ENCODE measurements at places on chromosomes 6 and 20. TPM values are rescaled to one million over a fixed set of nuclear protein-coding genes. Genes with fewer than 3 reads are reported as not detected.

GRCh38 chr6:91895599-91896285, 1308.9 kb upstream of the MAP3K7 start:
- no peak for DNase-seq

- DNase-seq, result no peak
These were observed 2.4 kb downstream of the MARCKS start for GRCh38 chr6:113859349-113860180.

DNA sequence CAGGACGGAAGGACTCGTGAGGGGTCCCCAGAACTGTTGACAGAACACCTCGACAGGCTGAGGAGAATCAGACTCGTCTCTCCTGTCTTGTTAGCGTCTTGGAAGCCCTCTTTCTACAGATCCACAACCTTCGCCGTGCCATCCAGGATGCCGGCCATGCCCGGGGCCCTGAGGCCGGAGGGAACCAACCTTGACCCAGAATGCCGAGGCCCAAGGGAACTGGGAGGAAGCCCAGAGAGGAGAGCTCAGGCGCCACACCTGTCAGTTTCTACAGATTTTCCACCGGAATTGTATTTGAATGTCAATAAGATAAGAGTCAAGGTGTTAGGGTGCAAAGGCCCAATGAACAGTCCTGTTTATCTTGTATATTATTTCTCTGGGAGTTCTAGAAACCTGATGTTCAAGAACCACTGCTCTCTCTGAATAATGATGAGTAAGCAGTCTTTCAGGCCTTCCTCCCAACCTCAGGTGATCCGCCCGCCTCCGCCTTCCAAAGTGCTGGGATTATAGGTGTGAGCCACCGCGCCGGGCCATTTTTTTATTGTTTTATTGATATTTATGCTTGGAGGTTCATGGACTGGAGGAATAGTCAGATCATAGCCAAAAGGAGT, 799 bp upstream of the ME1 start:
- DNase-seq, result no peak

DNA sequence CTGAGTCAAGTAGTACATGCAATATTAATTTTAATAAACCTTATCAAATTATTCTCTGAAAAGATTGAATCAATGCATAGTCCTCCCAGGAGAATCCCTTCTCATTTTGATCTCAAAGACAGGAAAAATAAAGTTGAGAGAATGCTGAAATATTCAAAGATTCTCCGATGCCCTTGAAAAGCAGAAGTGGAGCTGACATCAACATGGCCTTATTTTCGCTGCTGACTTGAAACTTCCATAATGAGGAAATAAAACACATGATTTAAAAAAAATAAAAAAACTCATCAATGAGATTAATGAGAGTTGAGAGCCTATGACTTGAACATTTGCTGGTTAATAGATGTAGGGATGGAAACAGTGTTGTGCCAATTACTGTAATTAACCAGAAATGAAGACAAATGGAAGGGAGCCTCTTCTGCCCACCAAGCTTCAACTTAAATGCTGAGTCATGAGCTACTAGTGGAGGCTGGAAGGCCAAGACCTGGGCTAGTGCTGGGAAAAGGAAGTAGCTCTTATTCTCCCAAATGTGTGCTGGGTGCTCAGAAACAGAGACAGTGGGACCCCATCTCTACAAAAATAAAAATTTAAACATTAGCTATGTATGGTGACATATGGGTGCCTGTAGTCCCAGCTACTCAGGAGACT, 139.9 kb downstream of the BFSP1 start:
- no peak for DNase-seq

DNA sequence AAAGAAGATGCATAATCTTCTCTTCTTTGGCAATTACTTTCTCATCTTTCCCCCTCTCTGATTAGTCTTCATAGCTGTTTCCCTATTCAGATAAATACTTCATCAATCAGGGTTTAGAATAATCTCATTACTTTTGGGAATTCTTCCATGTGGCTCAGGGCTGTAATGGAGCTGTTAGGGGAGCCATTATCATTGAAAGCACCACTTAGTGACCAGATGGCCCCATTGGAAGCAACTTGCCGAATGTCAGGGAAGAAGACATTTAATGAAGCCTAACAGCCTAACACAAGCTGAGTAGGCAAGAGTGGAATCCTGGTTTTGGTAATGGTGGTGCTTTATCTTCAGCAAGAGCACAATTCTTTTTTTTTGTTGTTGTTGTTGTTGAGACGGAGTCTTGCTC, 45.0 kb downstream of the TIAM2 start:
- DNase-seq, result no peak

Gene TMEM170B
- total RNA-seq, result 2.1 TPM

Gene ULBP1
- total RNA-seq, result 8.2 TPM

DNA sequence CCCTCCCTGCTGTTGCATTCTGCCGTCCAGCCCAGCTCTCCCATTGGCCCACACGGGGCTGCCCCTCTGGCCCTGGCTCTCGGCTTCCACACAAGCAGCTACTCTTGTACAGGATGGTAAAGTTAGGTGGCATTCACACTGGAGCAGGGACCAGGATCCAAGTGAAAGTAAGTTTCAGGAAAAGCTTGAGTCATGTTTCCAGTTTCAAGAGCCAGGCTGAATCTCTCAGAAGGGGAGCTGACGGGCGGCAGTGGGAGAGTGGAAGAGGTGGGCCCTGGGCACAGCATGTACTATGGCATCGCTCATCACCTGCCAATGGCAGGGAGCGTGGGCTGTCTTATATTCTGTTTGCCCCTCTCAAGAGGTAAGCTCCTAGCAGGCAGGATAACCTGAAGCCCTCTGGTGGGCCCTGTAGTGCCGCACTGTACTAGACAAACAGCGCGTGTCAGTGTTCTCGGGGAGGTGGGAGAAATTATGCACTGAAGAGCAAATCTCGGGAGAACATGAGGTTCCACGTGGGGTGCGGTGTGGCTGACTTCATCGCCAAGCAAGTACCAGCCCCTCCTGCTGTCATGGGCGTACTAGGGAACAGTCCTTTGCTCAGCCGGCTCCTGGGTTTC, 241.5 kb downstream of the NRN1 start:
- DNase-seq, result no peak

DNA sequence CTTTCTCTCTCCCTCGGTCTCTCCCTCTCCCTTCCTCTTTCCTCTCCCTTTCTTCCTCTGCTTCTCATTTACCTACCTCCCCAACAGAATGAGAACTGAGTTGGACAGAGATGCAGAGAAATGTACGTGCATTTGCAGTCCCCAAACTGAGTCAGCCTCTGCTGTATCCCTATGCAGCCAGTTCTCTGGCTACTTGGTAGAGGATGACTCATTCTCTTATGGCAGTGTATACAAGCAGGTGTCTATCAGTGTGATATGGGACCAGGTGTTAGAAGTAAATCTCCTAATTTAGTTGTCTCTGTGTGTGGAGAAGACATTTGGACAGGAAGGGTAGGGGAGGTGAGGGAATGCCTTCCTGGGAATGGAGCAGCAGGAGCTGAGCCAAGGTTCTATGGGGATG, 470.8 kb downstream of the CD109 start:
- DNase-seq, result no peak

Gene SNHG17
- 37.2 TPM for total RNA-seq

Gene CDH26
- 3.6 TPM for total RNA-seq

DNA sequence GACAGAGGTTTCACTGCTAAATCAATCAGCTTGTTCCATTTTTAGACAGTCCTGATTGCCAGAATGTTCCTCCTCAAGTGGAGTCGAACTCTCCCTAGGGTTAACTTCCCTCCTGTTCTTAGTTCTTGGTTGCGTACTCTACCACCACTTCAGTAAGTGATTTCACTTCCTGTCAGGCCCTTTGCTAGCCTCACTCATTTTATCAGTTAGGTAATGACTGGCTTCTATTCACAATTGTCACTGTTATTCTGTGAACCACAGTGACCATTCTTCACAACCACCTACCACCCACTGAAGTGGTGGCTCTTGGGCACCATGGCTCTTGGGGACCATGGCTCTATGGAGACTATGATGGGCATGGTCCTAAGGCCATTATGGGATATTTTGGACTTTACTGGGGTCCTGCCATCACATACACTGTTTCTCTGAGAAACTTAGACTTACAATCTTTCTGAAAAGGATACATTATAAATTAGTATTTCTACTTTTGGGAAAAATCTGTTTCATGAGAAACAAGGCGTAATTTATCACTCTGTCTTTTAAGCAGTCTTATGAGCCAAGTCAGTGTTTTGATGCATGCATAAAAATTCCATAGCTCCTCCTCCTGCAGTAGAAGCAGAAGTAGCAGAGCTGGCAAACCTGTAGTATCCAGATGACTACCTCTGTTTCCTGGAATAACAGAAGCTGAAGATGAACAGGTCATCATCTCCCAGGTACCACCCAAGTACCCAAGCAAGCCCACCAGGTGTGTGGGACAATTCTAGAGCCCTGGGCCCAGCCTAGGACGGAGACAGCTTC, 66.3 kb downstream of the ATXN1 start:
- no peak for DNase-seq

- DNase-seq, result no peak
These were observed 203.4 kb upstream of the KCNQ5 start for GRCh38 chr6:72418495-72418894.

DNA sequence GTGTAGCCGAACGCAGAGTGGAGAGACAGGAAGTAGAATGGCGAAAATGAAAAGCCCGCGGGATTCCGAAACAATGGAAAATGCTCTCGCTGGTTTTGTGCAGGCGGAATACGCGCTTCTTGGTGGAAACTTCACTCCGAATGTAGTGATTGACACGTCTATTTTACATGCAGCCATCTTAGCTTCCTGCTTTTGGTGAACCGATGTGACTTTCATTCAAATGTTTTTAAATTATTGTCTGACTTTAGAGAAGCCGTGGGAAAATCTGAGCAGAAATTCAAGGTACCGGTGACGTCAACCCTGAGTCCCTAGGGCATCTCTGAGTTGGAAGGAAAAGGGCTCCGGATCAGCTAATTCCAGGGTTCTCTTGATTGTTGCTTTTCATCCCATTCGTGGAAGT, 11.4 kb downstream of the GPX5 start:
- DNase-seq, result no peak

GRCh38 chr6:89859744-89860143, 30.1 kb downstream of the CASP8AP2 start:
- no peak for DNase-seq

DNA sequence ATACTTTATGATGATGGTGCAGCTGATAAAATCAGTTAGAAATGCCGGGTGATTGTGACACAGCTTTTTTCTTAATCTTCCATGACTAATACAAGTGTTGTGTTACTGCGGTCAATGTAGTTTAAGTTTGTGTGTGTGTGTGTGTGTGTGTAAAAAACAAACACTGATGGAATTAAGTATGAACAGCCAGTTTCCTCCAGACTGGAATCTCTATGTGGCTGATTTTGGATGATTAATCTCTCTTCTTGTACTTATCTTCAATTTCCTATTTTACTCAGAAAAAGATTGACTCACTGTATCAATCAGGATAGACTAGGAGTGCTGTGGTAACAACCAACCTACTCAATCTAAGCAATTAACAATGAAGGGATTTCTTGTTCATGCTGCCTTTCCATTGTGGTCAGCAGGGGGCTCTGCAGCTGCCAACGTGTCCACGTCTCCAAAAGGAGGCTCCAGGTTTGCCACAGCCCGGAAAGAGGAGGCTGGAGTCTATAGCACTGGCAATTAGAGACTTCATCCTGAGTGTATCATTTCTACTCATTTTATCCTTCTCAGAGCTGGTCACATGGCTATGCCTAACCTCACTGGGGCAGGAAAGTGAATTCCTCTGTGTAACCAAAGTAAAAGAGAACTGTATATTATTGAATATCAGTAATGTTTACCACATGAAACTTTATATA, 107.7 kb downstream of the CD109 start:
- DNase-seq, result no peak

DNA sequence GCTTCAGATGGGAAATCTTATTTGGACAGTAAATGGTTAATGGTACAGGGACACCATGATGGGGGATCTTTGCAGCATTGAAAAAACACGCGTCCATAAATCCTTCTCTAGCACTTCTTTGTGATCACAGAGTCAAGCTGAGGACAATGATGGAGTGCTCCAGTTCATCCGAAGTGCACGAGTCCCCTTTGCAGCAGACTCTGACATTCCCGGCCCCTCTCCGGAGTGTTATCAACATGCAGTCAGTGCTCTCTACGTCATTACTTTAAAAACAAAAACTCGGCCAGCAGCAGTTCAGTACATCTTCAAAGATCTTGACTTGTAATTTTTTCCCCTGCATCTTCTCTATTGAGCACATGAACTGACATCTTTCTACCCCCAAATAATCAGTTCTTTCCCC, 185.5 kb upstream of the AKAP12 start:
- DNase-seq, result no peak

GRCh38 chr20:64044484-64045247, 4.8 kb downstream of the SOX18 start:
- DNase-seq, result no peak

Gene EPPIN
- 0.24 TPM for total RNA-seq

Gene FAM217A
- not detected for total RNA-seq

Gene LRRC73
- total RNA-seq, result 1.5 TPM

- no peak for DNase-seq
These were observed 9.1 kb downstream of the BCL2L1 start for GRCh38 chr20:31713312-31714273.

DNA sequence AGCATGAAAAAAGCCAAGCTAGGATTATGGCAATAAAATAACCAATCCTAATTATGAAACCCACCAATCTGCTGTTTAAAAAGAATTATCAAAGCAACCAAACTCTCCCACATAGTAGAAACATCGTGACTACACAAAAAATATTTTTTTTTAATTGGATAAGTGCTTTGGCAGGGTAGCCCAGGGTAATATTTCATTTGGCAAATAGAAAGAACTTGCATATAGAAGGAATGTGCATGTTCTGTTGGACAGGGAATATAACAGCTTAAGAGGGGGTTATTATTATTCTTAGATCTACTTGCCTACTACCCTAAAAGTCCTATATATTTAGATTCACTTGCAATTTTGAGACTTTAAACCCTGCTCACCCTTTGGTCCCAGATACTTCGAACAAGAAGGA, 972 bp downstream of the GSTA3 start:
- no peak for DNase-seq

DNA sequence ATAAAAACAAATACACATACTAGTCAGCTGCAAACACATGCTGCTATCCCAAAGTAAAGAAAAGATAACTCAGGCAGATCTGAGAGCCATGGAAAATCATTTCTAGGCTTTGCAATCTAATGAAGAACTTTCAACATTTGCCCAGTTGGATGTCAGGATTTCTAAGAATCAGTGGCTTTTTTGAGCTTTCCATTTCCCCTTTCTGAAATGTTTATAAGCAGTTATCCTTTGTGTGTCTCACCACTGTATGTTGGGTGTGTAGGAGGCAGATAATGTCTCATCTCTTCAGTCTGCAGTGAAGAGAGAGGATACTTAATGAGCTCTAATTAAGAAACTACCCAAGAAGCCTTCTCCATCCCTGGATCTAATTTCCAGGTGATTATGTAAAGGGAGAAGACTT, 43.6 kb downstream of the RGS17 start:
- no peak for DNase-seq

Measured in type B pancreatic cell (in vitro differentiated cells).